Activated naive CD8-positive, alpha-beta T cell treated with anti-CD3 and anti-CD28 coated beads, Interleukin-2, amount 10 ng/mL, durations not matched to agents 7 days and 5 days (primary cell): ENCODE measurements at places on chromosomes 2 and 18. TPM values are rescaled to one million over a fixed set of nuclear protein-coding genes. Genes with fewer than 3 reads are reported as not detected.

Gene SLC8A1
- total RNA-seq, result 0.68 TPM

Gene CENPA
- total RNA-seq, result 30.5 TPM

DNA sequence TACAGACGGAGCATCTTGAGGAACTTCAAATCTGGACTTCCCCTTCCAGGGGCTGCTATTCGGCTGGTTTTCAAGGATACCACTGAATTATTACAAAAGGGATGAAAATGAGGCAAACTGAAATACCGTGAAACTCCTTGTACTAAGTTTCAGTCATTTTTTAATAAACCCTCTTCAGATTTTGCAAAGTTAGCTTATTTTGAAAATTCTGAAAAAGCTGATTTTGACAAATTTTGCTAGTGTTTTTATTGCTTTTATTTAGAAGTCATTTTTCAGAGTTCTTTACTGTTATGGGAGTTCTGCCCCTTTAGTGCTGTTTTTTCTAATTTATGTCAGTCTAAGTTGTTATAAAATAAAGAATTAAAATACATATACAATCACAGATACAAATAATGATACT, 390.4 kb upstream of the VRK2 start:
- no peak for DNase-seq
- H3K4me1 ChIP-seq, result no peaks in the 10 kb centered on the region
- H3K4me3 ChIP-seq, result no peak overlapping the region
- no peaks in the 10 kb centered on the region for H3K27me3 ChIP-seq
- no peak overlapping the region for H3K27ac ChIP-seq
- no peaks in the 10 kb centered on the region for H3K36me3 ChIP-seq

GRCh38 chr18:6269660-6270332, 144.9 kb downstream of the L3MBTL4 start:
- no peaks in the 10 kb centered on the region for H3K27me3 ChIP-seq
- H3K4me1 ChIP-seq, result no peaks in the 10 kb centered on the region
- H3K36me3 ChIP-seq, result no peaks in the 10 kb centered on the region
- H3K27ac ChIP-seq, result no peak overlapping the region
- no peak for DNase-seq

DNA sequence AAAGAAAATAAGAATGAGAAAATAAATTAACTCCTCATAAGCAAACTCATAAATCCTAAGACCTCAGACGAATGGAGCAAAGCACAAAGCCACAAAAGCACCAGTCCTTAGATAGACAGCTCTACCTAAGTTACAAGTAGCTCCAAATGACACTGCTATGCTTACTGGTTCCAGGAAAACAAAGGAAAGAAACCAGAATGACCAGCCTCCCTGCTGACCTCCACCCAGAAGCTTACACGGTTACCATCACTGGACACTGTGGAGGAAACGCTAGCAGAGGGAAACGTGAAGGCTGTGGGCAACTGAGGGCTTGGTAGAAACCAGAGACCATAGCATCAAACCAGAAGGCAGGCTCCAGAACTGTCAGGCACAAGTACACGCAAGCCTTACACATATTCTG, 67.8 kb downstream of the STK39 start:
- H3K36me3 ChIP-seq, result peaks cover 26% of the 10 kb centered on the region
- H3K27me3 ChIP-seq, result no peaks in the 10 kb centered on the region
- no peak for DNase-seq
- no peak overlapping the region for H3K4me3 ChIP-seq
- H3K27ac ChIP-seq, result no peak overlapping the region
- H3K4me1 ChIP-seq, result peaks cover 44% of the 10 kb centered on the region

DNA sequence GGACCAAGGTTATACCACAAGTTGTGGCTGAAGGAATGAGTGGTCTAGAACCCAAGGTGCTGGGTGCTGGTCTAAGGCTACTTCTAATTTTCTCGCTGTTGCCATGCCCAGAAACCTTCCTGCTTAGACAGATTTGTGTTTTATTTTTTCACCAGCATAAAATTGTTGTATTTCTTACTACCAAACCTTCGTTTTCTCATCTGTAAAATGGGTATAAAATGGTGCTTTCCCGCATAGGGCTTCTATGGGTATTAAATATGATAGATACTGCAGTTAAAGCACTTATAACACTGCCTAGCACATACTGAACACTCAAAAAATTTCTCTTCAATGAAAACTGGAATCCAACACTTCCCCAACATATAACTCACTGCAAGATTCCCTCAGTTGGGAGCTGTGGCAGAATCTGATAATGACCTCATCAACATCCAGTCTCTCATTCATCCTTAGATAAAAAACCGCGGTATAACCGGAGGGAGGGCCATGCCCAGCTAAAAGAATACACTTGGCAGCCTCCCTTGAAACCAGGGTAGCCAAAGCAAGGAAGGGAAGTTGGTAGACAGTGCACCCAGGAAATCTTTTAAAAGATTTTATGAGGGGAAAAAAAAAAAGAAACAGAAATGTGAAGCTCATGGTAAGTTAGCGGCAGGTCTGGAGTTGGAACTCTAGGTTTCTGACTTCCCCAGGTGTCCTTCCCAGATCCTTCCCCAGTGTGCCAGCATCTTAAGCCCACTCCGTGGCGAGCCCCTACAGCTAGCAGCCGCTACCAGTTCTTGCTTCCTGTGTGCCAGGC, 1.2 kb downstream of the NEMP2 start:
- H3K4me1 ChIP-seq, result peaks cover 38% of the 10 kb centered on the region
- peak; percentile 56 for DNase-seq
- H3K27me3 ChIP-seq, result no peaks in the 10 kb centered on the region
- peak overlapping the region; percentile 99 for H3K27ac ChIP-seq
- H3K4me3 ChIP-seq, result peak overlapping the region; percentile 94

DNA sequence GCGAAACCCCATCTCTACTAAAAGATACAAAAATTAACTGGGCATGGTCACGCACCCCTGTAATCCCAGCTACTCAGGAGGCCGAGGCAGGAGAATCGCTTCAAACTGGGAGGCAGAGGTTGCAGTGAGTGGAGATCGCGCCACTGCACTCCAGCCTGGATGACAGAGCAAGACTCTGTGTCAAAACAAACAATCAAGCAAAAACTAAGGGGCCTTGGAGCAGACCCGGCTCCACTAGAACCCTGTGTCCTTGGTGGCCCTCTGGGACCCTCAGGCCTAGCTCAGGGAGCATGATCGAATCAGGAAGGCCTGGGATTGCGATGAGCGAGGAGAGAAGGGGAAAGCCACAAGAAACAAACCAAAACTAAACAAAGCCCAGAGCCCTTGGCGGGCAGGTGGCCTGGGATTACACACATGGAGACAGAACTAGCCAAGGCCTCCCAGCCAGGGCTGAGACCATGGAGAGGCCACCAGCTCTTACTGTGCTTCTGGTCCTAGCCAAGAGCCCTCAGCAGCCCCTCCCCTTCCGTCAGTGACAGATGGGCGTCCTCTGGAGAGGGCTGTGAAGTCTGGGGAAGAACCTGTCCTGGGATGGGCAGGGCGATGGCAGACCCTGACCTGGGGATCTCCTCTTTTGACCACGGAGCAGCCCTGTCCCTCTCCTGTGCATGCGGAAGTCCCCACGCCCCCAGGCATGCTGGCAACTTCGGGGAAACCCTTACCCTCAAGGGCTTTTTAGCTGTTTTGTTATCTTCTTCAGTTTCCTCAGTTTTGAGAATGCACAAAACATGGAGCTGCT, 27.4 kb upstream of the CATIP start:
- H3K4me3 ChIP-seq, result no peak overlapping the region
- H3K4me1 ChIP-seq, result peaks cover 3% of the 10 kb centered on the region
- H3K27ac ChIP-seq, result no peak overlapping the region
